Activated CD8-positive, alpha-beta T cell treated with anti-CD3 and anti-CD28 coated beads, Interleukin-2, amount 10 ng/mL, durations not matched to agents 7 days and 5 days (primary cell): ENCODE measurements at places on chromosomes 3 and 15. TPM values are rescaled to one million over a fixed set of nuclear protein-coding genes. Genes with fewer than 3 reads are reported as not detected.

The SPINK8 gene
- not detected for total RNA-seq

DNA sequence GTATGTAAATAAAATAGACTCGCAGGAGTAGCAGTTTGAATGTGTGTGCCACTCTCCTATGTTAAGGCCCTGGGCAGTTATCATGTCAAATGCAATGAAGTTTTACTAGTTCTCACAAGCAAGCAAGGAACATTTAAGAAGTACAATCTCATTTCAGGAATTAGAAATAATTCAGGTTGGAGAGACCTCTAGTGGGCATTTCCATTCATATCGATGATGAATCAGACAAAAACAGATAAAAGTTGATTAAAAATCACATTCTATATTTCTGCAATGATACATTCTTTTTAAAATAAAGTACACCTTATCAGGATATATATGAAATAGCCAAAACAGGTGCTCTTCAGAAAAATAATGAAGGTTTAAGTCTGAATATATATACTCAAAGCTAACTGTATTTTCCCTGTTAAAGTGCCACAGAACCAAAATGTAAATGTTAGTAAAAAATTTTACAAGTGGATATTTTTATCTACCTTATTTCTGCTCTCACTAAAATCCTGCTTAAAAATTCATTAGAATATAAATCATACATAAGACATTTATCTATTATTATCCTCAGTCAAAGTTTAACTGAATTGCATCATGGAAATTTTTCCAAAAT is 492.4 kb upstream of the FRG2C start:
- H3K27me3 ChIP-seq: no peaks in the 10 kb centered on the region
- H3K27ac ChIP-seq: no peak overlapping the region
- H3K36me3 ChIP-seq: no peaks in the 10 kb centered on the region
- H3K4me3 ChIP-seq: no peak overlapping the region

GRCh38 chr15:63296195-63296594 is 18.8 kb downstream of the APH1B start:
- no peak for DNase-seq
- H3K36me3 ChIP-seq: no peaks in the 10 kb centered on the region
- peaks cover 15% of the 10 kb centered on the region for H3K4me1 ChIP-seq
- no peaks in the 10 kb centered on the region for H3K27me3 ChIP-seq
- H3K4me3 ChIP-seq: no peak overlapping the region
- no peak overlapping the region for H3K27ac ChIP-seq

The NOX5 gene
- not detected for total RNA-seq

DNA sequence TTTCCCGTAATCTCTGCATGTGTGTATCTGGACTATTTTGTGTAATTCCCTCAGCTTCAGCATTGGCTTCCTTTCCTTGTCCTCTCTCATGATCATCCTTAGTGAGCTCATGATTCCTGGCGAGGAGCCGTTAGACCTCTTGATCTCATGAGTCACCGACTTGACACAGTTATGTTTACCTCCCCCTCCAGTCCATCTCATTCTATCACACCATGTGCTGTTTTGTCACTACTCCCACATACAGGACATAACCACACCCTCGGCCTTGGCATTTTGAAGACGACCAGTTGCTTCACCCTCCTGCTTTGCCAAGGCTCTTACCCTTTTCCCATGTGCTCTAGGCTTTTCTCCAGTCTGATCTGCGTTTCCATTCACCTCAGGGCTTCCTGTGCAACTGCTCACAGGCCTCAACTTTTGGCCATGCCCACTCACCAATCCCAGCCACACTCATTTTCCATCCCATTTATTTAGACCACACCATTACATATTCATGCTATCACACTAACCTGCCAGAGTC is 41.5 kb downstream of the CP start:
- no peak for DNase-seq
- H3K4me3 ChIP-seq: no peak overlapping the region
- H3K4me1 ChIP-seq: peaks cover 1% of the 10 kb centered on the region
- no peaks in the 10 kb centered on the region for H3K27me3 ChIP-seq
- peaks cover 9% of the 10 kb centered on the region for H3K36me3 ChIP-seq

- peaks cover 5% of the 10 kb centered on the region for H3K27me3 ChIP-seq
- no peak for DNase-seq
- no peaks in the 10 kb centered on the region for H3K4me1 ChIP-seq
- no peak overlapping the region for H3K4me3 ChIP-seq
- no peak overlapping the region for H3K27ac ChIP-seq
These were observed 30.4 kb downstream of the RASGRF1 start for GRCh38 chr15:79060175-79060574.

GRCh38 chr3:152385761-152386160 is 117.0 kb downstream of the MBNL1 start:
- H3K4me3 ChIP-seq: no peak overlapping the region
- H3K36me3 ChIP-seq: peaks cover 37% of the 10 kb centered on the region
- no peaks in the 10 kb centered on the region for H3K27me3 ChIP-seq

DNA sequence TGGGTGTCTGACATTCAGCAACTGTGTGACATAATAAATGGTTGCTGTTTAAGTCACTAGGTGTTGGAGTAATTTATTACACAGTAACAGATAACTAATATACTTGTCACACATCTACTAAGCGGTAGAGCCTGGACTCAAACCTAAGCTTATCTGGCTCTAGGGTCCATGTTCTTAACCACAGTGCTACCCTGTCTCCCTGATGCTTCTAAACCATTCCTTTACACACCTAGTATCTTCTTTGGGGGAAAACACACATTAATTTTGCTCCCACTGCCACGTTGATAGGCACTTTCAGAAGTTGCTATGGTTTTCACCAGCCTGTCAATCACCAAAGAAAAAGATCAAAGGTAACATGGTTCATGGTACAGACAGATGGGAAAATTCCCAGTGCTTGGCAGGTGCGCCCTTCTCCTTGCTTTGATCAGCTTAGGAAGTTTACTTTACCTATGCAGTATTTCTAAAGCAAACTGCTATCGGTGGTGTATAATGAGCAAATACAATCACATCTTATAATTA is 150.8 kb downstream of the PDZRN3 start:
- peaks cover 19% of the 10 kb centered on the region for H3K27me3 ChIP-seq
- H3K36me3 ChIP-seq: no peaks in the 10 kb centered on the region
- no peaks in the 10 kb centered on the region for H3K4me1 ChIP-seq
- H3K27ac ChIP-seq: no peak overlapping the region

DNA sequence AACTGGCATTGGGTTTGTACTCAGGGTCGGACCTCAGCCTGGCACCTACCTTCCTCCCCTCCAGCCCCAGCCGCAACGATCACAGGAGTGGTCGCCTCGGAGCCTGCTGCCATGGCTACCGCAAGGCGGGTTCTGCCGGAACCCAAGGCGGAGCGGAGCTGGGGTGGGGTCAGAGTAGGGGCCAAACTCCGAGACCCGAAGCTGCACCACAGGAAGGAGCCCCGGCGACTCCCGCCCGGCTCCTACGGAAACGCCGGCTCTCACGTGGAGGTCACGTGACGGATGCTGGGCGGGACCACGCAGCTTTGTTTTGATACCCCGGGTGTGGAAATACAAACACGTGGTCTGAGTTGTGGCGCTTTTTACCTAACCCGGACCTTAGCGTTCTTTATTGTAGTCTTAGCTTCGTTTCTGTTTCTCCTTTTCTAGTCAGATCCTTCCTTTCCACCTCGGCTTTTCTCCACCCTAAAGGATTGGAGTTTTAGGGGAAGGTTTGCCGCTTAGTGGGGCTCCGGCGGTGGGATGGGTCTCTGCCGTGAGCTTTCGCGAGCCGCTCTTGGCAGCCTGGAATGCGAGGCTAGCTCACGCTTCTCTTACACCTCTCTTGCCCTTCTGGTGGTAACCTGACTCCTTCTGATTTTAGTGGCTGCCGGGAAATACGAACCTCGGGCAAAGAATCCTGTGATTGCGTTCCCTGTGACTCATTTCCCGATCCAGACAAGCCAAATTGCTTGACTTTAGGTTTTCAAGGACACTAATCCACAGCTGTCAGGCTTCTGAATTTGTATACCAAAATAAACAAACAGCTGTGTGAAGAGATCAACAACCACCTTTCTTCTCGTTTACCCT is at the start of gene HSPBAP1:
HSPBAP1 (minus strand) TSS at position 264 of the 849 bp plus-strand sequence; CDS start at position 113, 151 bp downstream.
- peaks cover 30% of the 10 kb centered on the region for H3K4me1 ChIP-seq
- no peaks in the 10 kb centered on the region for H3K36me3 ChIP-seq
- peak within 1 kb of the TSS; percentile 71 for H3K27ac ChIP-seq

DNA sequence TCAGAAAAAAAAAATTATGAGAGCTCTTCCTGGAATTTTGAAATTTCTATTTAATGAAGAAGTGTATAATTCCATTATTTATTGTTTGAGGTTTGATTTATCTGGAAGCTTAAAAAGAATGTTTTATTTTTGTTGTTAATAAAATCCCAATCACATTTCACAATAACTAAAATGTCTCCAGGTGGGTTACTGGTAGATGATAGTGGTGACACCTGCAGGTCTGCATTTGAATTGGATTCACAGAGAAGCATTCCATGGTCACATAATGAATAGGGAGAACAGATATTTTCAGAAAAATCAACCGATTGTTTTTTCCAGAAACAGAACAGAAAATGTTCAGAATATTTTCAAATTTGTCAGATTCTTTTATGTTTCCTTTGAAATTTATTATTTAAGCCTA is 48.3 kb downstream of the ASB7 start:
- no peaks in the 10 kb centered on the region for H3K4me1 ChIP-seq
- H3K4me3 ChIP-seq: no peak overlapping the region

The CAND2 gene
- 0.31 TPM for total RNA-seq

The ZNF620 gene
- 4.0 TPM for total RNA-seq

GRCh38 chr3:120227710-120228347 is 57.2 kb downstream of the GPR156 start:
- no peak overlapping the region for H3K4me3 ChIP-seq
- H3K27ac ChIP-seq: no peak overlapping the region
- H3K27me3 ChIP-seq: peaks cover 3% of the 10 kb centered on the region
- peaks cover 4% of the 10 kb centered on the region for H3K4me1 ChIP-seq

The OR5K2 gene
- not detected for total RNA-seq

The KLHL25 gene
- 5.3 TPM for total RNA-seq

The SOX14 gene
- total RNA-seq: not detected

The AHSG gene
- not detected for total RNA-seq

The CD86 gene
- 1.5 TPM for total RNA-seq

The ZNF80 gene
- 0.89 TPM for total RNA-seq
